Activated T-cell treated with anti-CD3 and anti-CD28 coated beads, Interleukin-2, amount 50 U/mL, for 48 hours (primary cell): ENCODE measurements at places on chromosomes 6 and 20.

DNA sequence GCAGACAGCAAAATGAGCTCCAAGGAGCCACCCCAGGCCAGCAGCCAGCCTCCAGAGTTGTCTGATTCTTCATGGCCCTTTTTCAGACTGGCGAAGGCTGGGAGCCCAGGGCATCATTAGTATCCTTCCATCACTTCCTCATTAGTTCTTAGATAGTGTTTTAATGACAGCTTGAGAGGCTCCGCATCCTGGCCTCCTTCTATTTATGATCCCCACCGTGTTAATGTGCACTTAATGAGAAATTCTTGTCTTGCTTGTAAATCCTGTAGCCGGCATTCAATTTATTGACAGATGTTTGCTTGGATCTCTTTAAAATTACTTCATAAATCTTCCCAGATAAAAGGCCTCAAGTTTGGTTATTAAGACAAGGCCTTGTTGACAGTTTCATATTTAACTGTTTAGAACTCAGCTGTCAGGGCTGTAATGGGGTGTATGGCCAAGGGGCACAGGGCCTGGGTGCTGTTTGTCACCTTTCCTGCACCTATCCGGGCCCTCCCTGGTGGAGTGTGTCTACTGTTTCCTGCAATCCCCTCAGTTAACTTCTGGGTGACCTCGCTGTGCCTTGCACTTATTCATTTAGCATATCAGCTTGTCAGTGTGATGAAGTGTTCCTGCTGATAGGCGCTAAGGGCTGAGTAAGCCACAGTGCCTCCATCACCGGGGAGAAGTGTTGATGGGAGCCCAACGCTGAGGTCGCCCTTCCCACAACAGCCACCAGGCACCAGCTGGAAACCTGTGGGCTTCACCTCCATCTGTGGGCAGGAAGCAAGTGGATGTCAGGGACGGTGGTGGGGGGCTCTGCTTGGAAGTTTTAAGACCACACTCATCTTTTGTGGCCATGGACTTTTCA lies 169.3 kb downstream of the TSHZ2 start:
- no peak for DNase-seq

GRCh38 chr6:169381988-169382387 lies 128.3 kb upstream of the THBS2 start:
- no peak for DNase-seq

GRCh38 chr20:57429580-57430200 lies 38.5 kb downstream of the RBM38 start:
- DNase-seq: no peak

GRCh38 chr6:134235937-134236751 lies 81.8 kb downstream of the SGK1 start:
- no peak for DNase-seq

DNA sequence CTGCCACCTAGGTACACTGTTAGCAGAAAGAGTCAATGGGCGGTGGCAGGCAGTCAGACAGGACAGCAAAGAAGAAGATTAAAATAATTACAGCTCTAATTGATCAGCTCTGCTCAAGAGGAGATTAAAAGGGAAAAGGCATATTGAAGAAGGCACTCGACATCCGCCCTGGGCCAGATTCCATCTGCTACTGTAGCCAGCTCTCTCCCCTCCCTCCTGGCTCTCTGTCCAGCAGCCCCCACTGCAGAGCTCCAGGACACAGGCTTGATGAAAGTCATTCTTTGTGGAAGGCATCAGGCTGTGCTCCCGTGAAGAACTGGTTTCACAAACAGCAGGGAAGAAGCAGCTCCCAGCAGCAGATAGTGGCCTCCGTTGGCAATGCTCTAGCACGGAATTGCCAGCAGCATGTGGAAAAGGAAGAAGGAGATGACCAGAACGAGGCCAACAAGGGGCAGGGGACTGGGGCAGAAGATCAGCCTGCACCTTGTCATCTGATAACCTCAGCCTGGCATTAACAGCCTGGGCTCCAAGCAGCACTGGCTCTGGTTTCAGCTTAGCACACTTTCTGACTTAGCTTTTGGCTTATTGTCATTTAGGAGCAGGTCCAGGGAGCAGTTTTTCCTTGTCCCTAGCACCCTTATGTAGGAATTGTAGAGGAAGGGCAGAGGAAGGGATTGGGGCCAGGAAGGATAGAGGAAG lies 465.9 kb downstream of the KIF16B start:
- no peak for DNase-seq

GRCh38 chr20:63372971-63373885 lies 12.1 kb upstream of the CHRNA4 start:
- DNase-seq: no peak

GRCh38 chr6:9463311-9463710 lies 951.6 kb downstream of the TFAP2A start:
- no peak for DNase-seq

- no peak for DNase-seq
Observed at GRCh38 chr6:113744861-113745260, 112.3 kb upstream of the MARCKS start.

DNA sequence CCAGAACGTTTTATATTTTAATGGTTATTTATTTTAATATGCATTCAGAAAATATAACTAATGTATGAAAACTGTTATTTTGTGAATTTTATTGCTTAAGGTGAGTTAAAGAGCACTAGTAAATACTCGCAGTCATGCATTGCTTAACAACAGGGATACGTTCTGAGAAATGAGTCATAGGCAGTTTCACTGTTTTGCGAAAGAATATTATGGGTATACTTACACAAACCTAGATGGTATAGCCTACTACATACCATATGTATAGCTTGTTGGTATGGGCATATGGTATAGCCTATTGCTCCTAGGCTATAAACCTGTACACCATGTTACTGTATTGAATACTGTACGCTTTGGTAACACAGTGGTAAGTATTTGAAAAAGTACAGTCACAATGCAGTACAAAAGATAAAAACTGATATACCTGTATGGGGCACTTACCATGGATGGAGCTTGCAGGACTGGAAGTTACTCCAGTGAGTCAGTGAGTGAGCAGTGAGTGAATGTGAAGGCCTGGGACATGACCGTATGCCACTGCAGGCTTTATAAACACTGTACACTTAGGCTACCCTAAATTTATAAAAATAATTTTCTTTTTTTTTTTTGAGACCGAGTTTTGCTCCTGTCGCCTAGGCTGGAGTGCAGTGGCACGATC lies 38.5 kb downstream of the ARFGEF2 start:
- no peak for DNase-seq

- no peak for DNase-seq
Observed at GRCh38 chr6:110703906-110704594, 111.2 kb downstream of the CDK19 start.

DNA sequence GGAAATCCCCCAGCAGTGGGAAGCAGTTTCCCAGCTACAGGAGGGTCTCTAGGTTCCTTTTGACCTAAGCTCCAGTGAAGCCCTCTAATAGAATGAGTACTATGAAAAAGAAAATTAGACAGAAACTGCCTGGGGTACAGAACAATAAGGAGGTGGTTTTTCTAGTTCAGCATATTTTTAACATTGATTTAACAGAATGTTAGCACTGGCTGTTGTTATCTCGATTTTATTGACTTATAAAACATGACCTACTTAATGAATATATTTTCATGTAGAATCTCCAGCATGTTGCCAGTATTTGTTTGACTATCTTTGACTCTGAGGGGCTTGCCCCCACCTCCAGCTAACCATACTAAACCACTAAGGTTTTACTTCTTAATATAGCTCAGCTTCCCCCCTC lies 19.6 kb downstream of the SCGN start:
- no peak for DNase-seq

DNA sequence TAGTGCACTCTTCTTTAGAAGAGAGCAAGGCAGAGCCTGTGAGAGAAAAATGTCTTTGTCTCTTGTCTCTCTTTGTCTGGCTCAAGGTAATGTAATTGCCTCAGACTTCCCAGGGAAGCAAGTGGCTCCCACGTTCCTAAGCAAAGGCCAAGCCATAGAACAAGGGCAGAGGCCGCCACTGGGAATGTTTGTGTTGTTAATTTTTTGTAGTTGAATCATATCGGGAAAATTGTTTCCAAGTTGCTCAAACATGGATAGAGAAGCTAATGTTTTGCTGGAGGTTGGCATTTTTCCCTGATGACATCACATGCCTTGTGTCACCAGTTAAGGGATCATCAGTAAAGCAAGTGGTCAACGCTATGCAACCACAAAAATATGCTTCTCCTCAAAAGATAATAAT lies 211.5 kb upstream of the FOXA2 start:
- DNase-seq: no peak

DNA sequence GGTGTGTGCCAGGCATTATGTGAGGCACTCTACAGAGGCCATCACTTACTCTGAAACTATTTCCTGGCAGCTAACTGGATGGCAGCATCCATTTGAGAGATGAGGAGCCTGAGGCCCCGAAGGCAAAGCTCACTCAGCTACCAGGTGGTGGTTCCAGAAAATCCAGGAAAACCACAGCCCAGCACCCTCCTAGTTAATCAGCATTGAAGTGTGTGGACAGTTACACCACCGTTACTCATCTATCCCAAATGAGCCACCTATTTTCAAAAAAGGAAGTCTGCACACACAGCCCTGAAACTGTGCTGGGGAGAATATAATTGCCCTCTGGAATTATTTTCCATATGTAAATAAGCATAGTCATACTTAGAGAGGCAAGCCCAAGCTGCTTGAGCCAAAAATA lies 67.4 kb downstream of the CNBD2 start:
- no peak for DNase-seq

DNA sequence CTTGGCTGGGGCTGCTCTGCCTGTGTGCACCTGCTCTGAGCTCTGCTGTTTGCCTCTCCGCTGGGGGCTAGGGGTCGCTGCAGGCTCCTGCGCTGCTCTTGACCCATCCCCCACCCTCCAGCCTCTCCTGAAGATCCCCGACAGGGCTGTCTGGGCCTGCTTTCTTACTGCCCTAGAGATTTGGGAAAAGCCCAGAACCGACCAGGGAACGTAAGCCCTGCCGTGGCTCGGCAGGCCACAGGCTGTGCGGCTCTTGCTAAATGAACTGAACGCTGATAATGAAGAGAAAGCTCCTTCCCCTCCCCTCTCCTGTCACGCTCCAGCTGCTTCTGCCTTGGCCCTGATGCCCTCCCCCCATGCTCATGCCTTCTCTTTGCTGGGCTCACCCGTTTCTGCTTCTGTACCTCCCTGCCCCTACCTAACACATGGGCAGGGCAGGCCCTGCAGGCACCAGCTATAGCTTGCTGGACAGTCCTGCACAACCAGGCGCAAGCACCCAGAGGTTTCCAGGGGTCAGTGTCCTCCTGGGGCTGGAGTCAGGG lies 32.0 kb upstream of the PCMTD2 start:
- no peak for DNase-seq

DNA sequence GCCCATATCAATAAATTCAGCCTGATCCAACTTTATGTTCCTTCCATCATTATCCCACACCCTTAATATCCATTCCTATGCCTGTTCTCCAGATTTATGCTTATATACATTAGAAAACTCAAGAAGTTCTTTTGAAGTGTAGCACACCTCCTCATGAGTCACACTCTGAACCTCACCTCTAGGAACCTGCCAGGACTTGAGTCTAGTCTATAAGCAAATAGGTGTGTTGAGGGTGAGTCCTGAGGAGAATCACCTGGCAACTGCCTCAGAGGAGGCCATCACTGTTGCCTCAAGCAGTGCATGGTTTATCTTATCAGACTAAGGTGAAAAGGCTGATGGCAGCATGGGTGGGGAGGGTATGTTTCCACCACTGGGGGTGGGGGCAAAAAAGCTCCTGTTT lies 496.7 kb downstream of the C6orf118 start:
- DNase-seq: no peak

GRCh38 chr6:39341937-39342336 lies 19.4 kb upstream of the KCNK16 start:
- DNase-seq: no peak
